MM.1S (cell line): ENCODE measurements at places on chromosomes 2 and 18.

DNA sequence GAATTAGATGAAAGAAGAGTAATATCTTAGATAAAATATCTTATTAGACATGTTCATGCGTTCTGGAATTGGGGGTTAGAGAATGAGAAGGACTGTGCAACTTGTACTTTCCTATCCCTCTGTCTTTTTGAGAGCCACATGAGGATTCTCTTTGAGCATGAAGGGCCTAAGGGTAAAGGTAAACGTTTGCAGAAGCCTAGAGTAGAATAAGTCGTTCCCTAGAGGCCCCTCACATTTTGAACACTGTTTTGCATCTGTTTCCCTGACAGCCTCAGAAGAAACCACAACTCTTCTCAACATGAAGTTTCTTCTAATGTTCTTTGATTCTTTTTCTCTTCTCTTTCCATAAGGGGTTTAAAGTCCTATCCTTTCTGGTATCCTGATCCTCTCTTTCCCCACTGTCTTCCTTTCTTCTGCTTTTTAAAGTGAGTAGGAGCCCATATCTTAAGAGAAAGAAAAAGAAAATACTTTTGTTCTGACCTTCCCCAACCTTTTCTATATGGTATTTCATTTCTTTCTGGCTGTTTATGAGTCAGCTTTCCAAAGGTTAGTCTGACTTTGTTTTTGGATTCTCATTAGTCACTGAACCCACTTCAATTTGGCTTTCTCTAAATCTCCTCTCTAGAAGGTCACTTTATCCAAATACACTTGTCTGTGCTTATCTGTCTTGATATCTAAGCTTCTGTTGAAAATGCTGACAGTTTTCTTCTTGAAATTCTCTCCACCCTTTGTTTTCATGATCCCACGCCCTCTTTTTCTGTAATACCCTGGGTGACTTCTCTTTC lies 34.8 kb downstream of the PPP1R1C start:
- no peak for DNase-seq

- DNase-seq = no peak
These were observed 6.0 kb downstream of the IGFBP5 start for GRCh38 chr2:216689397-216689796.

GRCh38 chr18:44130376-44130942 lies 550.2 kb upstream of the SETBP1 start:
- DNase-seq = peak; percentile 39

DNA sequence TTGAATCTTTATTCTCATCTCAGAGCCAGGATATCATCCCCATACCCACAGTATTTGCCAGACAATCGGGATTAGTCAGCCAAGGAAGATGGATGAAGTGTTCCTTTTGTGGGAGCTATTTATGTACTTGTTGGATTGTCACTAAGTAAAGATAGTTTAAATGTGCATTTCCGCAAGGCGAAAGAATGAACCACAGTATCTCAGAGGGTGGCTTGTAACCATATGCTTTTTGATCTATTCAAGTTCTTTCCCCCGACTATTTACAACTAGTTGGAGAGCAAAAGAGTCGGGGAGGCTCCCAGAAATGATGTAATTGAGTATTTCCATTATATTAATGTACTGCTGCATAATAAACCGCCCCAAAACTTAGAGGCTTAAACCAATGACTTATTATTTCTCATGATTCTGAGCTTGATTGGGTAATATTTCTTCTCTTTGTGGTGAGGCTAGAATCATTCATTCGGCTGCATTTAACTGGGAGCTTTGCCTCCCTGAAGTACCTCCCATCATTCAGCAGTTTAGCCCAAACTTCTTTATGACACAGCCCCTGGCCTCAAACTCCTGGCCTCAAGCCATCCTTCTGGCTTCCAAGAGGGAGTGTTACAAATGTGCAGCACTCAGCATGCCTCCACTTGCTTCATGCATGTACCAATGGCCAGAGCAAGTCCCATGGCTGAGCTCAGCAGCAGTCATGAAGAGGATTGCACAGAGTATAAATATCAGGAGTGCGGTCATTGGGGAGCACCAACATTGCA lies 423.7 kb downstream of the METTL4 start:
- DNase-seq = no peak

GRCh38 chr18:23380817-23381216 lies 72.3 kb upstream of the RIOK3 start:
- DNase-seq = no peak

DNA sequence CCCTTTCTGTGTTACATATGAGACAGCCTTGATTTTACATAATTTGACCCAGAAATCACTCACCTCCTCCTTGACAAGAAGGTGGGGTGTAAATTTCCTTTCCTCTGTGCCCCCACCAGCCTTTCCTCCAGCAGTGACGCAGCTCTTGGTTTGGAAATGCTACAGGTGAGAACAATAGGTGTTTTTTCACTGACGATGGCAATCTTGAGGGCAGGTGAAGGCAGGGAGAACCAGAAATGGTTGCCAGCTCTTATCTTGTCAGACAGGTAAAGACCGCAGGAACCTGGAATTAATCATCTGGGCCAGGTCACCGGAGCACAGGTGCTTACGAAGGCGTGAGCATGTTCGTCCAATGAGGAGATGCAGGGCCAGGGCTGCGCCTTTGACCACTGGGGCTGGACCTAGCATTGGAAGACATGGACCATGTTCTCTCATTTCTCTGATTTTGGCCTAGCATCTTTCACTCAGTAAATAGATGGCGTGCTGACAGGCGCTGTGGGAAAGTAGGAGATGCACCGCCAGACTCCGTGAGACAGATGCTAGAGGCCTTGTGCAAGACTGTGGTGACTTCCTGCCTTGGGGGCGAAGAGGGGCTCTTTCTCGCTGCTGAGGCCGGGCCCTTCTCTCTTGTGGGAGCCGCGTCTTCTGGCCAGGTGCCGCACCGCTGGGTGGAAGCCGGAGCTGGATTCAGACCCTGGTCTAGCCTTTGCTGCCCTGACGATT lies 4.0 kb downstream of the CIDEA start:
- no peak for DNase-seq

DNA sequence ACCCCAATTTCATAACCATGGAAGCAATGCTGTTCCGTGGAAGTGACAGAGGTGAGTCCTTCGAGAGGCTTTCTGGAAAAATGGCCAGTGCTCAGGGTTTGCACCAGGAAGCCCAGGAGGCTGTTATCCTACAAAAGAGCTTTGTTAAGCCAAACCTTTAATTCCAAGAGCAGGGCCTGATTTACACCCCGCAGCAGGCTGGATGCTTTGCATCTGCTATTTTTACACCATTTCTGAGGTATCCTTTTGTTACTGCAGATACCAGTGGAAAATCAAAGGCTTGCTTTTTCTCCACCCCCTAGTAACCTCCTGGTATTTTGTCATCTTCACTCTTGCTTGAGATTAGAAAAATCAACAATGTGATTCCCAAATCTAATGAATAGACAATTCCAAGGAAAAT lies 380.6 kb downstream of the SOX11 start:
- no peak for DNase-seq

DNA sequence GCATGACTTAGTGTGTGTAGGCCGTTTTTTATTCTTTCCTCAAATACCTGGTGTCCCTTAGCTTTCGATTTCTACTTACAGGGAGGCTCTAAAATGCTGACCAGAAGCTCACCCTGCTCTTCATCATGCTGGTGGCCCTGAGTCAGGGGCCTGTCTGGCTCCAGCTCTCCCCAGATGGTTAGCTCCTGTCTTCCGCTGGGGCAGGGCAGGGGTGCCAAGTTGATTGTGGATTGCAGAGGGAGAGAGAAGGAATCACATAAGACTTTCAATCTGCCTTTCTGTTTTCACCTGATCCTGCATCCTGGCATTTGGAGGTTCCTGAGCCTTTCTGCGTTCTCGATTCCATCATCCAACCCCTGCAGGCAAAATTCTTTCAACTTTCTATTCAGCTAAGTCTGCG lies 4.2 kb downstream of the CIB4 start:
- DNase-seq = no peak

DNA sequence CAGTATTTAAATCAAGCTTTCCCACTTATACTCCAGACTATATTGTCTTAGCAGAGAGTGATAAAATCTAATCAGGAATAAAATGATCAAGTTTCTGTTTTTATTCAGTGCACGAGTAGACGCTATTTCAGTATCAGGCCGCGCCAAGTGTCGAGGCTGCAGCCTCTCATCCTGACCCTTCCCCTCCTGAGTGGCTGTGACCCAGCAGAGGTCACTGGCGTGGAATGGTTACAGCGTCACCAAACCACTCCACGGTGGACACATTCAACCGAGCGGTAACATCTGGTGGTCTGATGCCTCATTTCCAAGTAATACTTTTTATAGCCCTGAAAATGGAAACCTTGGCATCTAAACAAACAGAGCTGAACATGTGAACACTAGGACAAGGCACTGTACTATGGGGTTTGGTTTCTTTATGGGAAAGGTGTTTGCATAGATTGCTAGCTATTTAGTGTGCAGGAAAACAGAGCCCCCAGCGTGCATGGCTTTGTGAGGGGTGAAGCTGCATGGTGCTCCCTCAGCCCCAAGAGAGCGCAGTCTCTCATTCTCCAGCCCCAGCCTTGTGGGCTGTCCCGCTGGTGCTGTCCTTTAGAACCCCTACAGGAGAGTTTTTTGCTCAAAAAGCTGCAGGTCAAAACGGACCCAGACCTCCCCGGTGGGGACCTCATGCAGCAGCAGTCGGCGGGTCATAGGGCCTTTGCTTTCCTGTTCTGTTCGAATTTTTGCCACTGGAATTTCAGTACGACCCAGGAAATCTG lies 28.4 kb downstream of the FAM228A start:
- no peak for DNase-seq

DNA sequence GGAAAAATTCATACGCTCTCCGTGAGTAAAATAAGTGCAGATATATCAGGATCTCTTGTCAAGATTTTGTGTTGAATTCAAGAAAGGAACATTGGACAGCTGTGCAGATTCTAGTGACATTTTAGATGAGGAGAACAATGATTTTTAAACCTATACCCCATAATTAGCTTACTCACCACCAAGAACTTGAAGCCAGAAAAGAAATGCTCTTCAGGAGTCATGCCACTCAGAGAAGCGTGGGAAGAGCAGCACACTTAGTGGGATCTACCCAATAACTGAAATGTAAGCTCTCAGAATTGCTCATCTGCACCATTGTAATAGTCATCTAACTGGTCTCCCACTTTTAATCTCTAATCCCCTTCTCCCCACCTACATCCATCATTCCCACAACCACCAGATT lies 9.2 kb upstream of the ERMN start:
- DNase-seq = no peak

- no peak for DNase-seq
These were observed 75.4 kb downstream of the MARCHF4 start for GRCh38 chr2:216296856-216297255.

GRCh38 chr18:79587779-79588635 lies 91.6 kb upstream of the CTDP1 start:
- DNase-seq = no peak

GRCh38 chr2:83894976-83895375 lies 564.1 kb downstream of the SUCLG1 start:
- no peak for DNase-seq

- DNase-seq = no peak
These were observed 8.6 kb downstream of the RASGRP3 start for GRCh38 chr2:33485051-33485450.

DNA sequence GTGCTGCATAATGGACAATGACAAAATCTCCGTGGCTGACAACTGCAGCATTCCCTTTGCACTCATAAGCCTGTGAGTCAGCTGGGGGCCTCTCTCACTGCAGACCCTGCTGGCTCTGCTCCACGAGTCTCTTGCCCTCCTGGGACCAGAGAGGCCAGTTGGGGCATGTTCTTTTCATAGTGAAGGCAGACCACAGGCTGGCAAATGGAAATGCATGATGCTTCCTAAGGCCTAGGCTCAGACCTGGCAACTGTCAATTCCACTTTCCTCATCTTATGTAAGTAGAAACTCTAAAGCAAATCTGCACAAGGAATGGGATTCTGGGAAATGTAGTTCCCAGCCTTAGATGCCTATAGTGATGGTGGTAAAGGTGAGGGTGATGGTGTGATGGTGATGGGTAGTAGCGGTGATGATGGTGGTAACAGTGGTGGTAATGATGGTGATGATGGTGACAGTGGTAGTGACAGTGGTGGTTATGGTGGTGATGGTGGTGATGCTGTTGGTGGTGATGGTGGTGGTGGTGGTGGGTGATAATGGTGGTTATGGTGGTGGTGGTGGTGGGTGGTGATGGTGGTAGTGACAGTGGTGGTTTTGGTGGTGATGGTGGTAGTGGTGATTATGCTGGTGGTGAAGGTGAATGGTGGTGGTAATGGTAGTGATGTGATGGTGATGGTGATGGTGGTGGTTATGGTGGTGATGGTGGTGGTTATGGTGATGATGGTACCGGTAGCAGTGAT lies 185.8 kb upstream of the ARL4C start:
- DNase-seq = no peak

GRCh38 chr2:233247744-233248143 lies 3.7 kb upstream of the ATG16L1 start:
- DNase-seq = no peak

GRCh38 chr2:36379710-36380448 lies 24.3 kb downstream of the CRIM1 start:
- DNase-seq = no peak

DNA sequence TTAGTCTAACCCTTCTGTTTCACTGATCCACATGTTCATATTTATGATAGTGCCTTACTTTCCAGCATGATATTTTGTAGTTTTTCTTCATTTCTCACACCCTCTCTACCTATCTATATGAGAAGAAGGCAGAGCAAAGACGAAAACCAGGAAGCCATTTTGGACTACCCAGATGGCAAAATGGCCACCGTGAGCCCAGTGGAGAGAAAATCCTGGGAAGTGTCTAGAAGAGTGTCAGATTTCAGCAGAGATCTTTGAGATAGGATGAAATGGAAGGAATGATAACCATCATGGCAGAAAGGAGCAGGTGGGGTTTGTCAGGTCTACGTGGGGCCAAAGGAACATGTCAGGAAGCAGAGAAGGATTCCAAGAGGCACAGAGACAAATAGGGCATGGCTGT lies 84.0 kb upstream of the MYCN start:
- no peak for DNase-seq

GRCh38 chr2:74457549-74458131 lies 598 bp upstream of the WBP1 start:
- DNase-seq = peak; percentile 85

DNA sequence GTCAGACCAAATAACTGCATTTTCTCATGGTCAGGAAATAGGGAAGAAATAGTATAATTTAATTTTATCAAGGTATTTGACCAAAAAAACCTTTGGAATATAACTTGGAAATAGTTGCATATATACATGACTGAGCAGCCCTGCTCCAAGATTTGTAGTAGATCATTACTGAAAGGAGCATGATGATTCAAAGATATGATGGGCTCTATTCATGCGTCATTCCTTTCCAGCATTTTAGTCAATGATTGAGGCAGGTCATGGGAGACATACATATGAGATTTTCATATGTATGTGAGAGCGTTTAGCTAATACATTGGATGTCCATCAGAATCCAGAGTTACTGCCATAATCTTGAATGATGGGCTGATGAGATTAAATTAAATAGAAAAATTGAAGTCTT lies 74.5 kb downstream of the CAB39 start:
- no peak for DNase-seq

- no peak for DNase-seq
These were observed 57.4 kb downstream of the SH2D6 start for GRCh38 chr2:85475799-85476490.

- no peak for DNase-seq
These were observed 740.4 kb downstream of the DSC3 start for GRCh38 chr18:30302181-30302580.

- peak; percentile 41 for DNase-seq
These were observed 111.3 kb downstream of the ESCO1 start for GRCh38 chr18:21489119-21489750.
